Right lobe of liver (tissue), 6 donors: ENCODE measurements at places on chromosomes 16 and 17. TPM values are rescaled to one million over a fixed set of nuclear protein-coding genes. Genes with fewer than 3 reads are reported as not detected.

GRCh38 chr16:57316390-57317017, 32.0 kb upstream of the PLLP start:
- no peaks in the 10 kb centered on the region for H3K27me3 ChIP-seq
- peaks cover 7% of the 10 kb centered on the region for H3K4me1 ChIP-seq
- no peak overlapping the region for H3K4me3 ChIP-seq
- no peak for DNase-seq
- H3K36me3 ChIP-seq = no peaks in the 10 kb centered on the region
- H3K27ac ChIP-seq = peak overlapping the region; percentile 8

DNA sequence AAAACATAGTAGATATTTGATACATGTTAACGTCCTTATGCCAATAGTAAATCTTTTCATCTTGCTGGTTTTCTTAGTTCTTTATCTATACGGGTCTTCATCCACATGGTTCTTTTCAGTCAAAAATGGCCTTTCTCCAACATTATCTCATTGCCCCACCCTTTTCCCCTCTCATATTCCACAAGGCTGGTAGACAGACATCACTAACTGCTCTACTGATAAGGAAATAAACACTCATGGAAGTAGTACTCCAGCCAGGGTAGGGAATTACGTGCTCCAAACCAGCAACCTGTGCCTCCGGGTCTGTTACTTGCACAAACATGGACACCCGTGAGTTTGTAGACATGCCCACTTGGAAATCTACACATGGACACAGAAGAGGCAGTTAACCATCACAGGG, 141.4 kb downstream of the XYLT1 start:
- no peak overlapping the region for H3K4me3 ChIP-seq
- H3K4me1 ChIP-seq = no peaks in the 10 kb centered on the region
- H3K27me3 ChIP-seq = no peaks in the 10 kb centered on the region
- no peak overlapping the region for H3K27ac ChIP-seq
- H3K36me3 ChIP-seq = no peaks in the 10 kb centered on the region

DNA sequence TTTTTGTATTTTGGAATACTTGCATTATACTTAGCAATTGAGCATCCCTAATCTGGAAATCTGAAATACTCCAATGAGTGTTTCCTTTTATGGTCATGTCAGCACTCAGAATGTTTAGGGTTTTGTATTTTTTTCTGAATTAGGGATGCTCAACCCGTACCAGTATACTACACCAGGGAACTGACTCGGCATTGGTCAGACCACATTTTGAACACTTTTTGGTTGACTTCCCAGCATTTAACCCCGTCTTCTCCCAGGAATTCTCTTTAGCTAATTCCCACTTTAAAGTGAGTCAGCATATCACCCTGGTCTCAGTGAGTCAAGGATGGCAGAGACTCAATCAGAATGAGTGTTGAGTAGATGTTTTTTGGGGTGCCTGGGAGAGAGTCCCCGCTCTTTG, 177.9 kb downstream of the SPECC1 start:
- no peaks in the 10 kb centered on the region for H3K4me1 ChIP-seq
- DNase-seq = no peak
- H3K27ac ChIP-seq = no peak overlapping the region
- H3K4me3 ChIP-seq = no peak overlapping the region

DNA sequence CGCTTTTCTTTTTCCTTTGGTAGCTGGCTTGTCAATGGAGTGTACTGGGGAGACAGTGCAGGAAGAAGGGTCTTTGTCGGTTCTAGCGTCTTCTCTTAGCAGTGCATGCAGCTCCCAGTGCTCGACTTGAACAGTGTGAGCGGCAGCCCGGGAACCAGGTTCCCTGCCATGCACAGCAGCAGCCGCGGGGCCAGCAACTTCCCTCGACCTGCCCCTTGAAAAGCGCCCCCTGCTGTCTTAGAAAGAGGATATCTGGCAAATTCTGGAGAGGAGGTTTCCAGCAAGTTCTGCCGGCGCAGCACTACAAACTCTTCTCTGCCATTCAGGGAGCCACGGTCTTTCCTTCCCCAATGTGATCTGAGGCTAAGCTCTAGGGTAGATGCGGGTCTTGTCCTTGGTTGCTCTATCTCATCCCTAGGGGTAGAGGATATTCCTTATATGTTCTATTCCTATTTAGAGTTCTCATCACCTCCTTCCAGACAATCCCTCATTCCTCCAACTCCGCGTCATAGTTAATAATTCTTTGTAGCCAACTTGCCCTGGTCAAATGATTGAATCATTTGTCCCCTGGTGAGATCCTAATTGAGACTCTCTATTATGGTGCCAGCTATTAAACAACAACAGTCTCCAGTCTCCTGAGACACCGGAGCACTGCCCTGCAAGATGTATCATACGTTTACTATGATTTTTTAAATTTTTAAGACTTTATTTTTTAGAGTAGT, 451.3 kb downstream of the PMP22 start:
- no peak overlapping the region for H3K27ac ChIP-seq
- H3K4me1 ChIP-seq = no peaks in the 10 kb centered on the region
- H3K27me3 ChIP-seq = no peaks in the 10 kb centered on the region
- DNase-seq = peak; percentile 74
- H3K4me3 ChIP-seq = no peak overlapping the region
- H3K36me3 ChIP-seq = no peaks in the 10 kb centered on the region

- H3K27me3 ChIP-seq = no peaks in the 10 kb centered on the region
- no peak for DNase-seq
- no peak overlapping the region for H3K27ac ChIP-seq
- H3K36me3 ChIP-seq = no peaks in the 10 kb centered on the region
- no peak overlapping the region for H3K4me3 ChIP-seq
- H3K4me1 ChIP-seq = no peaks in the 10 kb centered on the region
Measured at GRCh38 chr17:16515933-16516332, 23.9 kb upstream of the LRRC75A start.

- peaks cover 16% of the 10 kb centered on the region for H3K4me1 ChIP-seq
- no peak overlapping the region for H3K4me3 ChIP-seq
- peaks cover 60% of the 10 kb centered on the region for H3K36me3 ChIP-seq
- no peaks in the 10 kb centered on the region for H3K27me3 ChIP-seq
Measured at GRCh38 chr16:56939801-56940200, 7.9 kb downstream of the HERPUD1 start.

- H3K27ac ChIP-seq = no peak overlapping the region
- no peak overlapping the region for H3K4me3 ChIP-seq
- peaks cover 15% of the 10 kb centered on the region for H3K4me1 ChIP-seq
- DNase-seq = no peak
Measured at GRCh38 chr16:11367483-11367906, 22.2 kb downstream of the RMI2 start.

DNA sequence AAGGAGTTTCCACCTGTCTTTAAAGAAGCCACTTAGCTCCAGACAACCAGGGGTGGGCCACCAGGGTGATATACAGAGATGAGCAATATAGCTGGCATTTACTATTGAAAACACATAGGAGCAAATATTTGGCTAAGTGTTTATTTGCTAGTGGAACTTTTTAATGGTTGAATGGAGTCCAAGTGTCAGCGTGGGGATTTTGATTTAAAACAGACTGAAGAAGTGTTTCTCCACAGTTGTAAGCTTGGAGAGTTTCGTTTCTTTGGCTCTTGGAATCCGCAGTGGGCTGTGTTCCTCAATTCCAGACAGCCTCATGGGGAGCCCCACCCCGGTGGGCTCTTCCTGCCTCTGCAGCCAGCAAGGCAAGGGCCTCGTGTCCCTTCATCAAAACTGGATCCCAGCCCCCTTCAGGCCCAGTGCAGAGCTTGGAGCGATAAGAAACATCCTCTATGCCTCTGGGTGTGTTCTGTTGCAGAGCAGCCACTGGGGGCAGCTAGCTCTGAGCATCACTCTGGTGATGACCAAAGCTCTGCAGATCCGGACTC, 36.1 kb downstream of the NOG start:
- no peak overlapping the region for H3K27ac ChIP-seq
- no peaks in the 10 kb centered on the region for H3K4me1 ChIP-seq
- H3K27me3 ChIP-seq = no peaks in the 10 kb centered on the region
- no peak for DNase-seq

GRCh38 chr16:74709441-74709877, 8.8 kb upstream of the MLKL start:
- no peaks in the 10 kb centered on the region for H3K36me3 ChIP-seq
- no peaks in the 10 kb centered on the region for H3K4me1 ChIP-seq
- H3K27me3 ChIP-seq = no peaks in the 10 kb centered on the region
- peak; percentile 85 for DNase-seq
- no peak overlapping the region for H3K4me3 ChIP-seq
- no peak overlapping the region for H3K27ac ChIP-seq

DNA sequence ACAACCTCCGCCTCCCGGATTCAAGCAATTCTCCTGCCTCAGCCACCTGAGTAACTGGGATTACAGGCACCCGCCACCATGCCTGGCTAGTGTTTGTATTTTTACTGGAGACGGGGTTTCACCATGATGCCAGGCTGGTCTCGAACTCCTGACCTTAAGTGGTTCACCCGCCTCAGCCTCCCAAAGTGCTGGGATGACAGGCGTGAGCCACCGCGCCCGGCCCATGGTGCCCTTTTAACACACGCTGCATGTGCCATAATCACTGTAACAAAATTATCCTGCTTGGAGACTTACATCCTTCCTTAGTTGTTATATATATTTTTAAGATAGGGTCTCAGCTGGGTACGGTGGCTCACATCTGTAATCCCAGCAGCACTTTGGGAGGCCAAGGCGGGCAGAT, 5.4 kb downstream of the CD7 start:
- H3K27me3 ChIP-seq = no peaks in the 10 kb centered on the region
- H3K27ac ChIP-seq = no peak overlapping the region
- DNase-seq = no peak
- no peak overlapping the region for H3K4me3 ChIP-seq

- H3K4me1 ChIP-seq = peaks cover 1% of the 10 kb centered on the region
- no peak overlapping the region for H3K27ac ChIP-seq
- H3K4me3 ChIP-seq = no peak overlapping the region
- no peak for DNase-seq
Measured at GRCh38 chr17:75640556-75641119, 7.4 kb downstream of the SMIM5 start.

DNA sequence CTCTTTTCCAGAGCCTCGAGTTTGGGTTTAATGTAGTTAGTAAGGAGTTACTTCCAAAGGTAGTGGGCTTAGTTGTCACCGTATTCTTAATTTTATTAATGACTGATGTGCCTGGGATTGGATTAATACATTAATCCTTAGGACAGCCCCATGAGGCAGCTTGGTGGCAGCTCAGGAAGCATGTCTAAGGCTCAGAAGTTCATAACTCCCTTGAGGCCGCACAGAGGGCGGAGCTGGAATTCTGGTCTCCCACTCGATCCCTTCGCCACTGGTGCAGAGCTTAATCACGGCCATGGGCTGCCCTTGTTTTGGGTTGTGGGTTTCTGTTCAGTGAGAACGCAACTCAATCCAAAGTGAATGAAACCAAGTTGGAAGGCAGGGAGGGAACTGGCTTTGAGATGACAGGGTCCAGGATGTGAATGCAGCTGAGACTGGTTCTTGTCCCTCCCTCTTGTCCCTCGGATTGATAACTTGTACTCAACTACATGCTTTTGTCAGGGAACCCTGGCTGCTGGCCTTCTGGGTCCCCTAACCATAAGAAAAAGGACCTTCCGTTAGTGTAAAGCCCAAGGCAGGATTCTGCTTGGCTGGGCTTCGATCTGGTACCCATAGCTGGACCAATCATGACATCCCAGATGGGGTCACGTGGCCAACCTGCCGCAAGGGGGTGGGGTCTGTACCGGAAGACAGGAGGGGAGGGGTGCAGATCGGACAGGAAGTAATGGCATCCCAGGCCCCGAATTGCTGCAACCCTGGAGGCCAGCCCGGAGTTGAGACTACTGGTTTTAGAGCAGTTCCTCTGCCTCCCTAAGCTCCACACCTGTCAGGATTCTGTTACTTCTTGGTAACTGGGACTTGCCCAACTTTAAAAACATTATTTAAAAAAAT, 45.4 kb downstream of the SNX20 start:
- no peak overlapping the region for H3K4me3 ChIP-seq
- no peak overlapping the region for H3K27ac ChIP-seq
- H3K27me3 ChIP-seq = no peaks in the 10 kb centered on the region
- H3K4me1 ChIP-seq = no peaks in the 10 kb centered on the region
- H3K36me3 ChIP-seq = no peaks in the 10 kb centered on the region
- DNase-seq = no peak

- H3K4me1 ChIP-seq = no peaks in the 10 kb centered on the region
- no peaks in the 10 kb centered on the region for H3K27me3 ChIP-seq
- DNase-seq = no peak
- no peaks in the 10 kb centered on the region for H3K36me3 ChIP-seq
- no peak overlapping the region for H3K4me3 ChIP-seq
Measured at GRCh38 chr17:69602972-69603371, 188.5 kb downstream of the MAP2K6 start.

- H3K27me3 ChIP-seq = no peaks in the 10 kb centered on the region
- H3K4me1 ChIP-seq = no peaks in the 10 kb centered on the region
- H3K36me3 ChIP-seq = no peaks in the 10 kb centered on the region
- no peak overlapping the region for H3K4me3 ChIP-seq
Measured at GRCh38 chr16:80693553-80693952, 110.8 kb downstream of the CDYL2 start.

GRCh38 chr17:10327640-10328039, 45.2 kb downstream of the MYH13 start:
- peak; percentile 63 for DNase-seq
- H3K27ac ChIP-seq = no peak overlapping the region
- no peaks in the 10 kb centered on the region for H3K27me3 ChIP-seq
- no peaks in the 10 kb centered on the region for H3K4me1 ChIP-seq

- H3K27me3 ChIP-seq = no peaks in the 10 kb centered on the region
- H3K36me3 ChIP-seq = no peaks in the 10 kb centered on the region
- no peak overlapping the region for H3K4me3 ChIP-seq
- DNase-seq = no peak
- peaks cover 16% of the 10 kb centered on the region for H3K4me1 ChIP-seq
- H3K27ac ChIP-seq = peak overlapping the region; percentile 49
Measured at GRCh38 chr16:21646721-21647561, 5.5 kb downstream of the IGSF6 start.

DNA sequence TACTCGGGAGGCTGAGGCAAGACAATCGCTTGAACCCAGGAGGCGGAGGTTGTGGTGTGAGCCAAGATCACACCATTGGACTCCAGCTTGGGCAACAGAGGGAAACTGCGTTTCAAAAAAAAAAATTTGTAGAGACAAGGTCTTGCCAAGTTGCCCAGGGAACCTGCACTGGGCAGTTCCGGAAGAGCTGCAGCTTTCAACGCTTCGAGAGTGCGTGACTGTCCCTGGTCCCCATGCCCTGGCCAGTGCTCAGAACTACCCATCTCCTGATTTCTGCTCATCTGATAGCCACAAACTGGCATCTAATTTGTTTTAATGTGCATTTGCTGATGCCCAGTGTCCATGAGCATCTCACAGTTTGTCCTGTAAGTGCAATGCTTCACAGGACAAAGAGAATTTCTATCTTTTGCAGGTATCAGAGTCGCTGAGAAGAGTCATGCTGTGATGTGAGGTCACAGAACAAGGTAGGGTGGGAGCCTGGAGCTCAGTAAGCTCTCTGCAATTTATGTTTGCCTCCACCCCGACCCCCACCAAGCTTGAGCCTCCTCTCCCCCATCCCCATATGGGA, 3.9 kb downstream of the ACTG1 start:
- H3K4me3 ChIP-seq = no peak overlapping the region
- no peaks in the 10 kb centered on the region for H3K27me3 ChIP-seq
- H3K27ac ChIP-seq = no peak overlapping the region
- H3K36me3 ChIP-seq = peaks cover 21% of the 10 kb centered on the region
- H3K4me1 ChIP-seq = peaks cover 33% of the 10 kb centered on the region

GRCh38 chr17:42913981-42914617, 13.5 kb downstream of the G6PC1 start:
- H3K27me3 ChIP-seq = no peaks in the 10 kb centered on the region
- H3K4me1 ChIP-seq = no peaks in the 10 kb centered on the region
- H3K36me3 ChIP-seq = peaks cover 38% of the 10 kb centered on the region
- DNase-seq = no peak
- no peak overlapping the region for H3K27ac ChIP-seq

Gene KCNJ2
- 1.0 TPM for total RNA-seq

Gene TNFRSF17
- not detected for total RNA-seq

Gene MEOX1
- not detected for total RNA-seq

Gene WRAP53
- 3.1 TPM for total RNA-seq

Gene OR1F1
- total RNA-seq = not detected

Gene TNFRSF13B
- not detected for total RNA-seq

Gene SP6
- total RNA-seq = not detected

Gene TPPP3
- total RNA-seq = 0.37 TPM
